ENCODE measurements at places on chromosomes 7 and 10.

DNA sequence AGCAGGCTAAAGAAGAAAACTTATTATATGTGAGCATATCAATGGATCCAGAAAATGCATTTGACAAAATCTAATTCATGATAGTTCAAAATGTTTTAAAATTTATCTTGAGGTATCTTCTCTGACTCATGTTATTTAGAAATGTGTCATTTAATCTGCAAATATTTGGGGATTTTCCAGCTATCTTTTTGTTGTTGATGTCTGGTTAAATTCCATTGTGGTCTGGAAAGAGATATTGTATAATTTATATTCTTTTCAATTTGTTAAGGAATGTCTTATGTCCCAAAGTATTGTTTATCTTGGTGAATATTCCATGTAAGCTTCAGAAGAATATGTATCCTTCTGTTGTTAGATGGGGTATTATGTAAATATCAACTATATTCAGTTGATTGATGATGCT lies 942.5 kb downstream of the KCNMA1 start:
- no peak for DNase-seq

- no peak for DNase-seq
Observed at GRCh38 chr7:117075934-117076333, 122.6 kb downstream of the ST7 start.

DNA sequence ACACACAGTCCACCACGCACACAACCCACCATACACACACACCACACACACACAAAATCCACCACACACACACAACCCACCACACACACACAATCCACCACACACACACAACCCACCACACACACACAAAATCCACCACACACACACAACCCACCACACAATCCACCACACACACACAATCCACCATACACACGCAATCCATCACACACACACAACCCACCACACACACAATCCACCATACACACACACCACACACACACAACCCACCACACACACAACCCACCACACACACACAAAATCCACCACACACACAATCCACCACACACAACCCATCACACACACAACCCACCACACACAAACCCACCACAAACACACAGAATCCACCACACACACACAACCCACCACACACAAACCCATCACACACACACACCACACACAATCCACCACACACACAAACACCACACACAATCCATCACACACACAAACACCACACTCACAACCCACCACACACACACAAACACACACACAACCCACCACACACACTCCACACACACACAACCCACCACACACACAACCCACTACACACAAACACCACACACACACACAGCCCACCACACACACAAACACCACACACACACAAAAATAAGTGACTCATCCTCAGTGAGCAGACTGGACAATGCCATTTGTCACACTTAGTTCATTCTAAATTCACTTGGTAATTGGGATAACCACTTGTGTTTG lies 8.8 kb upstream of the REPIN1 start:
- no peak for DNase-seq

- no peak for DNase-seq
Observed at GRCh38 chr7:47771336-47771989, 176.8 kb downstream of the PKD1L1 start.

GRCh38 chr7:105046414-105046813 lies 32.4 kb downstream of the KMT2E start:
- DNase-seq = no peak

GRCh38 chr7:14321947-14322346 lies 332.5 kb upstream of the ETV1 start:
- no peak for DNase-seq

DNA sequence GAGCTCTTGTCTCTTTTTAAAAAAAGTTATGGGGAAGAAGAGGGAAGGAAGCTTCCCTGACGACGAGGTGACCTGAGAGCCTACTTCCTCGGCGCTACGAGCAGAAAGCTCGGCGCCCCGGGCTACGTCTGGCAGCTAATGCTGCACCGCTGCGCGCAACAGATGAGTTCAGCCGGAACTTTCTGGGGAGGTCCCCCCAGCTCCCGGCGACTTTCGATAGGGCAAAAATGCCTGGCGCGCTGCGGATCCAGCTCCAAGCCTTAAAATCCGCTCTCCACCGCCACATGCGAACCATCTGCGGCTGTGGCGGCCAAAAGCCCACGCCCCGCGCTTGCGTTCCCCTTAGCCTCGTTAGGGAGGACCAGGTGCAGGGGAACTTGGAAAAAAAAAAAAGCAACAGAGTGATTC lies 621 bp downstream of the P4HA1 start:
- DNase-seq = peak; percentile 63

- no peak for DNase-seq
Observed at GRCh38 chr7:14045651-14046050, 56.2 kb upstream of the ETV1 start.

DNA sequence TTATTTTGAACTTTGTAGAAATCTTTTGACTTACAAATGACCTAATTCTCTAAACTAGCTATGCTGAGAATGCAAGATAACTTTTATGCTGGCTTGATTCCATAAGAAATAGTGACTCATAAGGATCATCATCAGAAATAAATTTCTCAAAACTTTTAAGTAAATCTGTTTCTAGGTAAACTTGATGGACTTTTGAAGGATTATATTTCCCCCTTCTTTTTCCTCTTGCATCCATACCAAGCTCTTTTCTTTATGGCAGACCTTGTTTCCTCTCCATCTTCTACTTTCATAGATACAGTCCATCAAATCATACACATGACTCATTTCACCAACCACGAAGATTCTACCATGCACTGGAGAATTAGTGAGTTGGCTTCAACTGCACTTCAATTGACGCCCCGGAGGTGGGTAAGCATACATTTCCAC lies 336.3 kb downstream of the KCNMA1 start:
- no peak for DNase-seq

GRCh38 chr10:75462865-75463264 lies 31.4 kb downstream of the LRMDA start:
- no peak for DNase-seq

DNA sequence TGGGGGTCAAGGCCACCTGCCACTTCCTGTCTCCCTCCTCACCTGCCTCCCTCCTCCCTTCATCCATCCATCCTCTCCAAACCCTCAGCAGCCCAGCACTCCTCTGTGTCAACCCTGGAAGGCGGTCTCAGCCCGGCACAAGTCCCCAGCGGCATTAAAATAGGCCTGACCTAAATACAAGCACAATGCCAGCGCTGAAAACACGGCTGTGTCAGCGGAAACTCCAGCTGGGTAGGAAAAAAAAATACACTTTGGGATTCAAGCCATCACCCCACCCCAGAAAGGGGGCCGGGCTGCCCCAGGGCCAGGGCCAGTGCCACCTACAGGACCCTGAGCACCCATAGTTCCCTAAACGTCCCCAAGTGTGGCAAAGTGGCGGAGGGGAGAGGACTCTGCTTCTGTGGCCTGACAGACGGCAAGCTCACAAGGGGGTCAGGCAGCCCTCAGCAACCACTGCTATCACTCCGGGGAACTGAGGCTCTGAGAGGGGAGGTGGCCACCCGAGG lies 22.7 kb upstream of the GTF2IRD1 start:
- no peak for DNase-seq

DNA sequence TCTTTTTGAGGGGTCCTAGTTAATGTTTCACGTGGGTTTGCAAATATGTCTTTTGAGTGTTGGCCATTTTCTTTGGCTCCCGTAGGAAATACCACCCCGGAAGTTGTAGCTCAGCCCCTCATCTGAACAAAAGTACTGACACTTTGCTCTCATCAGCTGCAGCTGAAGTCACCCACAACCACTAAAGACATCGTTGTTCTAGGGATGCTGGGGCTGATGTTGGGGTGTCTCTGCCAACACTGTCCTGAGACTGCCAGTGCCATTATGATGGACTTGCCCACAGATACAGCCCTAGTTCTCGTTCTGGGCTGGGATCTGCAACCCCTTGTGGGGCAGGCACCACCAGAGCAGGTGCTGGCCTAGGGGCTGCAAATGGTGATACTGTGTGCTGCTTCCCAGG lies 82.6 kb upstream of the ARHGAP21 start:
- no peak for DNase-seq

- DNase-seq = no peak
Observed at GRCh38 chr10:45375716-45376231, 1.8 kb downstream of the ALOX5 start.

DNA sequence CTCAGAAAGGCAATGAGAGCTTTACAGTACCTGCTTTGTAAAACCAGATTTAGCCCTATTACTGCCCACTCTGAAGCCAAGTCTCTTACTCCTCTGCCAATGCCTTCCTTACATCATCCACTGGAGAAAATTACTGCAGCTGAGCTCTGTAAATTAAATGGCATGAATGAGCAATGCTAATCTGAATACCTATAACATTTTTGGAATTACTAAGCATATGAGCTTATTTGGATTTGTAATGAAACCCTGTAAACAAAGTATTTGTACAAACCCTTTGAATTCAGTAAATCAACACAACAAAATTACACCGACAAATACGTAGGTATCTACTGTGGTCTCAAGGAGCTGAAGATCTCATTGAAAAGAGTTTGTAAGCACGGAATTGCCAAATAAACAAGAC lies 12.1 kb upstream of the CCNY start:
- DNase-seq = no peak

GRCh38 chr7:142908921-142909890 lies 23.7 kb upstream of the TRPV6 start:
- DNase-seq = no peak

DNA sequence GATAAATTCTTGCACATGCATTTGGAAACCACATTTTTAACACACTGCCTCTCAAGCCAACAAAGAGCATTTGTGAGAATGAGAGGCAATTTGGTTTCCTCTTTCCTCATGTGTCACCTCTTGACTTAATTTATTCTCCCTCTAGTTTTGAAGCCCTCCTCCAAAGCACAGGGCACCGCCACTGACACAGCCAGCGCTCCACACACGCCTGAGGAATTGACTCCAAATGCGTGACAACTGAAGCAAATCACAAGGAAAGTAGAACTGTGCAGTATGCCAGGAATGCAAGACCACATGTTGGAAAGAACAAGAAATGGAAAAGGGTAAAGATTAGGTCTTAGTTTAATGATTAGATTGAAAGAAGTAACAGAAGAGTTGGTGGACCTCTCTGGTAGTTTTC lies 173.3 kb downstream of the LSM5 start:
- DNase-seq = no peak

GRCh38 chr10:106991091-106991490 lies 173.4 kb downstream of the SORCS1 start:
- no peak for DNase-seq

- no peak for DNase-seq
Observed at GRCh38 chr7:55265836-55266642, 99.1 kb upstream of the LANCL2 start.

DNA sequence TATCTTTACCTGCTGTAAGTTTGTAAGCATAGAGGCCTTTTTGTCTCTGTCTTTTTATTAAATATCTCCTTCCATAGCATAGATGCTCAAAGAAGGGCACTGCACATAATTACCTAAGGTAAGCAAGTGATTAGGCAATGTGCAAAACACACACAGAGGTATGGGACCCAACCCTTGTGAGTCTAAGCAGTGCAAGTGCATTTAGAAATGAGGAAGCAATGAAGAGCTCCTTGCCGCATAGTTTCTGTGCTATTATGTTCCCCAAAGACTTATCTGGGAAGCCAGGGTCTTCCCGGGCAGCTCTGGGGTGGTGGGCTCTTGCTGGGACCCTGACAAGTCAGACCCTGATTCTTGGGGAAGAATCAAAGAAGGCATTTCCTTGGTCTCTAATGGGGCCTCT lies 13.5 kb upstream of the MGAM2 start:
- no peak for DNase-seq

- no peak for DNase-seq
Observed at GRCh38 chr10:78290131-78290750, 256.6 kb downstream of the RPS24 start.

DNA sequence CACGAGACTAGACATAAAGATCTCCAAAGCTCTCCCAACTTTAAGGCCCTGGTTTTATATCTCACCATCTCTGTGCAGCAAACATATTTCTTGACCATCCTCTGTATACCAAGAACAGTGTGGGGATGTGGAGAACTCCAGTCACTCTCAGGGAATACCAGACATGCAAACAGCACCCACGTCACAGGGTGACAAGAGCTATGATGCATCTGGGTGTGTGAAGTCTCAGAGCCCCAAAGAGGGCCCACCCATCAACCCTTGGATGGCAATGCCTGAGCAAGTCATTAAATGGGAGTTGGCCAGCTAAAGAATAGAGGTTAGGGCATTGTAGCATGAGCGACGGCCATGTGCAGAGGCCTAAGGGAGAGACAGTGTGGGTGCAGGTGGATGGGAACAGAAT lies 373.5 kb upstream of the BMPER start:
- no peak for DNase-seq

DNA sequence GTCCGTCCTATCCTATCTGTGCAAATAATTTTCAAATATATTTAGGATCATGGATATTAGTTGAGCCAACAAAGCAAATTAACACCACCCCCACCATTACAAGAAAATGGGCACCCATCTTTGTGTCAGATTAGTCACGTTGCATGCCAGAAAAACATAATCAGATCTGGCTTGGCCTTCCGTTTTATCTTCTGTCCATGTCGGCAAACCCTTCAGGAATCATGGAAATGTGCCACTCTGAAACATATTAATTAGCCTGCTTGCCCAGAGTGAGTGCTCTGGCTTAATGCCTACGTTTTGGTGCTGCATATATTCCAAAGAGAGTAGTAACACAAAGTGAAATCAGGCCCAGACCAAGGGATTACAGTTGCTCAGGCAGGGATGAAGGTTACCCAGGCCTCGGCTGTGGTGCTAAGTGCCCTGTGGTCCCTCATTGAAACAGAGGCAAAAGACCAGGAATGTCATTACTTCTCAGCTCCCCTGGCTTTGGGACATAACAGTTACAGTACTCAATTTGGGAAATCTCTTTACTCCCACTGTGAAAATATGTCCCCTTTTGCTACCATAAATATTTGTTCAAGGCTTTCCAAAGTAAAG lies 154.0 kb upstream of the LSM8 start:
- no peak for DNase-seq

DNA sequence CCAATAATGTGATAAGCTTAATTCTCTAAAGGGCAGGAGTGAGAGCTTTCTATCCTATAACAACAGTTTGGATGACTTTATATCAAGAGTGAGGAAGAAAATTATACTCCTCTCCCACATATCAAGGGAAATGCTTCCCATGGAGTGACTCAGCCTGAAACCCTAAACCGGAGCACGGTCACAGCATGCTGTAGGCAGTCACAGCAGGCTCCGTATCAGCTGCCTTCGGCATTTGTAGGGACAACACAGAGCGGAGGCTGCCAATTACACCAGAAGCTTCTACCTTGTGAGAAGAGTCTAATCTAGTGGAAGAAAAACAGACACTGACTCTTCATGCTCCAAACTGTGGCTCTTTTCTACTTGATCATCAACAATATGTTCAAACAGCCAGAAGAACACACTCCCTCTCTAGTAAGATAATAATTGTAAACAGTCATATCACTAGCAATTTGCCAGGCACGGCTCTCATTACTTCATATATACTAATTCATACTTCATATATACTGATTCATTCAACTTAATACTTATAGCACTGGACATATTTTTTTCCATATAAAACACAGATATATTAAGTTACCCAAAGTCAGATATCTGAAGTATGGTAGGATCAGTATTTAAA lies 65.9 kb downstream of the DGKB start:
- DNase-seq = no peak
